ENCODE measurements at places on chromosomes 1 and 21.

- DNase-seq, result no peak
These were observed 48.6 kb downstream of the MDM4 start for GRCh38 chr1:204564835-204565234.

- DNase-seq, result no peak
These were observed 932 bp downstream of the SLC30A1 start for GRCh38 chr1:211577819-211578639.

- no peak for DNase-seq
These were observed 214.9 kb downstream of the BARHL2 start for GRCh38 chr1:90502194-90502593.

GRCh38 chr1:60709426-60709825, 372.9 kb upstream of the NFIA start:
- no peak for DNase-seq

DNA sequence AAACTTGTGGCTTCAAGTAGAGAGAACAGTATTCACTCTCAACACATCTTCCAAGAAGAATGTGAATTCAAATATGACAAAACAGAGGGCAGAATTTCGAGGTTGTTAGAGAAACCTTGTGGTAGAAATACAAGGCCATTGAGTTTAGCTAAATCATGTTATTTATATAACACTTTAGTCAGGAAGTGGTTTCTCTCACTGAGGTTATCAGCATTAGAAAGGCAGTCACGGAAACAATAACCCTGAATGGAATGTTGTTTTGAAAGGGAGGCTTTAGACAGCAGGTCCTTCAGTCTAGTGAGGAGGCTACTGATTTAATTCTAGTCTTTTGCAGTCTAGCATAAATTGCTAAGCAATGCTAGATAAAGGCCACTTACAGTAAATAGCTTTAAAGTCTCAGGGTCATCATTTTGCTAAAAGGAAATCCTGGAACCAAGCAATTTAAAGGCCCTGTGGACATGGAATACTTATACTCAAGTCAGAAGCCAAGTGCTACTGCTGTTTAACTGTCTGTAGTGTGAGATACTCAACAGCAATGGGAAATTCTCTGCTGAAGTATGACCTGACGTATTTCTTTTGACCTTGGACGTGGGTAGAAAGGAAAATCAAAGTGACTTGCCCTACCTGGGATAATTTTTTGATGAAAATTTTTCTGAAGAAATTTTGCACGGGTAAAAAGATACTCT, 89.0 kb upstream of the CHODL start:
- no peak for DNase-seq

DNA sequence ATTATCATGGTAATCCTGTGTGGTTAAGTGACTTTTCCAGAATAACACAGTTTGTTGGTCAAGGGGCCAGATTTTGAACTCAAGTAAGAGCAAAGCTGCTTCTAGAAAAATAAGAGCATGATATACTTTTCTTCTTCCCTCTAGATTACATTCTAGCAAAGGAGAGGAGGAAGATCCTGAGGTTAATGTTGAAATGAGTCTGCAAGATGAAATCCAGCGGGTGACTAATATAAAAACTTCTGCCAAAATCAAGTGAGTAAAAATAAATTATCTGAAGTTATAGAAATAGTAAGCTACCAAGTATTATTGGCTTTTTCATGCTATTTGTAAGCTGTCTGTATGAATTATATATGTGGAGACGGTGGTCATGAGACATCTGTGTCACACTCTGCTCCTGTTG, 12.8 kb downstream of the WDR3 start:
- DNase-seq, result no peak

Measured in right renal cortex interstitium (tissue), 3 donors.